ENCODE measurements at places on chromosomes 4 and X. TPM values are rescaled to one million over a fixed set of nuclear protein-coding genes. Genes with fewer than 3 reads are reported as not detected.

- no peaks in the 10 kb centered on the region for H3K4me1 ChIP-seq
- no peaks in the 10 kb centered on the region for H3K36me3 ChIP-seq
- peak overlapping the region; percentile 10 for H3K4me3 ChIP-seq
- H3K27ac ChIP-seq: peak overlapping the region; percentile 14
Measured at GRCh38 chr4:85778632-85779131, 303.7 kb downstream of the ARHGAP24 start.

DNA sequence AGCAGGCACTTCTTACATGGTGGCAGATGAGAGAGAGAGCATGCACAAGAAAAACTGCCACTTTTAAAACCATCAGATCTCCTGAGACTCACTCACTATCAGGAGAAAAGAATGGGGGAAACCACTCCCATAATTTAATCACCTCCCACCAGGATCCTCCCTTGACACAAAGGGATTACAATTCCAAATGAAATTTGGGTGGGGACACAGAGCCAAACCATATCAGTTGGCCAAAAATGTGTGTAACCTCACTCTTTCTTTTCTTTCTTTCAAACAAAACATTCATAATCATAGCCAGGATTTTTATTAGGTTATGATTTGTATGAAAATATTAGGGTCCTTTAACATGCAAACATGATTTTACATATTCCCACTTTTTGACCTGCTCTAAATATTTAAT is 222.1 kb downstream of the PCDH18 start:
- H3K27ac ChIP-seq: no peak overlapping the region
- H3K27me3 ChIP-seq: no peaks in the 10 kb centered on the region
- no peaks in the 10 kb centered on the region for H3K4me1 ChIP-seq
- no peak for DNase-seq
- no peaks in the 10 kb centered on the region for H3K36me3 ChIP-seq

The DAPP1 gene
- 7.3 TPM for total RNA-seq

The DOK7 gene
- 1.6 TPM for total RNA-seq

The SLC7A11 gene
- 0.07 TPM for total RNA-seq
